ENCODE measurements at places on chromosomes 6 and 20.

DNA sequence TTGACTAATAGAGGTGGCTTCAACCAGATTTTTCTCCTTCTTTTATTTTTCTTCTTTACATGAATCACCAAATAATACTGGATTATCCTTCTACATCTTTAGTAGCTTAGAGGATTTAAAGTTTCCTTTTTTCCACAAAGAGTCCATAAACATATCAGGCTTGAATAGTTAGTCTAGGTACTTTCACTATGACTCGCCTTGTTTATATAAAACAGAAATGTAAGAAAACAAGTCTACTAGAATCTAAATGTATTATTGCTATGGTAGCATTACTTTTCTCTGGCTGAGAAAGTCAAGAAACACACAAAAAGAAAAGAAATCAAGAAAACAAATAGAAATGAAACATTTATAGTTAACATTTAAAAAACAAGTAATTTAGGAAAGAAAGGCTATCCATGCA, 215.2 kb downstream of the PTPRK start:
- no peak for DNase-seq

DNA sequence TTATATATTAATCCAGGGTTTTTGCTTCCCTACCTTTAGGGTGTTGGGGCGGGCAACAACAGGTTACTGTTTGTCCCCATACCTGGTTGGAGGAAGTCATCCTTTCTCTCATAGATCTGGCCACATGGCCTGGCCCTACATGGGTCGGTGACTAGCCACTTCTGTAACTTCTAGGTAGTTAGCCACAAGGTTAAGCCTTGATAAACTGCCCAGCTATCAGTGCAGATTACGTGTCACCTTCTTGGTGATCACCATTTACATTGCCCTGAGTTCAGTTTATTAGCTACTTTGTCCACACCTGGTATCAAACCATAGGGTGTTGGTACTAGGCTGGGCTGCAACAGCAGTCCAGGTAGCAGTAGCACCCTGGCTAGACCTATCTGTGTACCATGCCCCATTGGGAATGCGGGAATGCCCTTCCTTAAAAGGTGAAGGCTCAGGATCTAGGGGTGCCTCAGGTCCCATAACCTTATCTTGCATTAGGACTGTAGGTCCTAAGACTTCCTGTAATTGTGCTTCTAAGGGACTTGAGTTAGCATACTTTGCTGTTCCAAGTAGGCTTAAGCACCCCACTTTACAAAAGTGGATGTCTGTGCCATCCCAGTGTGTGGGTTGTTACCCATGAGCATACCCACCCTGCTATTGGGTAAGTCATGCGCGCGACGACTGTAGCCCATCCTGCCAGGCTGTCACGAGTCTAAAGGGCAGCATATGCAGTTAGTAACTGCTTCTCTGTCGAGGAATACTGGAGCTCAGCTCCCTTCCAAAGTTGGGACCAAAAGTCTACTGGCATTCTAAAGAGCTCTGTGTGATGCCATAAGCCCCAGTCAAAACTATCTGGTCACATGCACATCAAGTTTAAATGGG, 5.2 kb downstream of the ZKSCAN3 start:
- no peak for DNase-seq

DNA sequence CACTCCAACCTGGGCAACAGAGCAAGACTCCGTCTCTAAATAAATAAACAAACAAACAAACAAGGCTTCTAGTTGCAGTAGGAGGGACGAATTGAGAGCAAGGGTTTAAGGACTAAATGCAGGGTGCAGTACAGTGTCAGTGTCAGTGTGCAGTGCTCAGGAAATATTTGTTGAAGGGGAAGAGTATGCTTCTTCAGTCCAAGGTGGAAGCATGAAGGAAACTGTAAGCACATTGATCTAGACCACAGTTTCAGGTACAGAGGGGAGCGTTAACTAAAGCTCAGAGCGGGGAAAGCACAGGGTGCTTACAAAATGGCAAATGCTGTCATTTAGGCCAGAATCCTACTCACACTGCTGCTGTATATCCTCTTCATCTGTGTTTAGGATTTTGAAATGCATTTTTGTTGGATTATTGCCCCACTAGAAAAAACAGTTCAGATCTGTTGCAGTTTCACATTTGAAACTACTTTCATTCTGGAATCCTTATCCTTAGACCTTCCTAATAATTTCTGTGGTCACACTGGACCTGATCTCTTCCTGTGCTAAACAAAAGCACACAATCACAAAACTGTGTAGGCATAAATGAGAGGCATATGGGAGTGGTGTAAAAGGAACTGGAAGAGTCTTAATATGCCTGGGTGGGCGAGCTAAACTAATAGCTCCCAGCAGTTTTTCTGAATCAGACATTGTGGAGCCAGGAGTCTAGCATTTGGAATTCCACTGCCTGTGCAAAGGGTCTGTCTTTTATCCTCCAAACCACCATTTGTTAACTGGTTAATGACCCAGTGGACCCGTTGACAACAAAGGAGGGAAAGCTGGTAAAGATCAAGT, 41.4 kb downstream of the CBFA2T2 start:
- DNase-seq = no peak

GRCh38 chr6:109081026-109081425, 13.6 kb downstream of the SESN1 start:
- no peak for DNase-seq

DNA sequence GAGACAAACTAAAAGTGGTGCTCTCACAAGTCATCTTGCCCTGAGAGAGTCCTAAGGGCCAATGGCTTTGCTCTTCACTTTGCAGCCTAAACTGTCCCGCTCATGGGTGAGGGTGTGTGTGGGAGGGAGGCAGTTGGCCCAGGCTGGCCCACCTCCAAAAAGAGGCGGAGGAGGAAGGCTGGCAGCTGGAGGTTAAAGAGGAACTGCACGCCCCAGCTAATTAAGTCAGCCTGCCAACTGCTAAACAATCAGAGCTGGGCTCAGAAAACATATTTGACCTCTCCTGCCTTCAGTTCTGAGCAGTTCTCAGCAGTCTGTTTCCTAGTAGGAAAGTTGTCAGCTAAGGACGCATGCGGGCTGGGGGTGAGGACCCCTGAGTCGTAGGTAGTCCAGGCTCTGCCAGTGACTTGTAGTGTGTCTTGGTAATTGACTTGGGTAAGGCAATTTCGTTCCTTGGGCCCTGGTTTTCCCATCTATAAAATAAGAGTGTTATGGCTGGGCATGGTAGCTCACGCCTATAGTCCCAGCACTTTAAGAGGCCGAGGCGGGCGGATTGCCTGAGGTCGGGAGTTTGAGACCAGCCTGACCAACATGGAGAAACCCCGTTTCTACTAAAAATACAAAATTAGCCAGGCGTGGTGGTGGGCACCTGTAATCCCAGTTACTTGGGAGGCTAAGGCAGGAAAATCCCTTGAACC, 17.0 kb downstream of the GSS start:
- no peak for DNase-seq

- DNase-seq = no peak
These were observed 273.1 kb downstream of the HAO1 start for GRCh38 chr20:7667194-7667593.

GRCh38 chr6:112939563-112939962, 592.4 kb downstream of the RFPL4B start:
- DNase-seq = no peak

GRCh38 chr6:133407320-133408100, 166.4 kb downstream of the EYA4 start:
- no peak for DNase-seq

- no peak for DNase-seq
These were observed 352.5 kb upstream of the PRND start for GRCh38 chr20:4369119-4369797.

- no peak for DNase-seq
These were observed 983.5 kb upstream of the FLRT3 start for GRCh38 chr20:15320941-15321340.

DNA sequence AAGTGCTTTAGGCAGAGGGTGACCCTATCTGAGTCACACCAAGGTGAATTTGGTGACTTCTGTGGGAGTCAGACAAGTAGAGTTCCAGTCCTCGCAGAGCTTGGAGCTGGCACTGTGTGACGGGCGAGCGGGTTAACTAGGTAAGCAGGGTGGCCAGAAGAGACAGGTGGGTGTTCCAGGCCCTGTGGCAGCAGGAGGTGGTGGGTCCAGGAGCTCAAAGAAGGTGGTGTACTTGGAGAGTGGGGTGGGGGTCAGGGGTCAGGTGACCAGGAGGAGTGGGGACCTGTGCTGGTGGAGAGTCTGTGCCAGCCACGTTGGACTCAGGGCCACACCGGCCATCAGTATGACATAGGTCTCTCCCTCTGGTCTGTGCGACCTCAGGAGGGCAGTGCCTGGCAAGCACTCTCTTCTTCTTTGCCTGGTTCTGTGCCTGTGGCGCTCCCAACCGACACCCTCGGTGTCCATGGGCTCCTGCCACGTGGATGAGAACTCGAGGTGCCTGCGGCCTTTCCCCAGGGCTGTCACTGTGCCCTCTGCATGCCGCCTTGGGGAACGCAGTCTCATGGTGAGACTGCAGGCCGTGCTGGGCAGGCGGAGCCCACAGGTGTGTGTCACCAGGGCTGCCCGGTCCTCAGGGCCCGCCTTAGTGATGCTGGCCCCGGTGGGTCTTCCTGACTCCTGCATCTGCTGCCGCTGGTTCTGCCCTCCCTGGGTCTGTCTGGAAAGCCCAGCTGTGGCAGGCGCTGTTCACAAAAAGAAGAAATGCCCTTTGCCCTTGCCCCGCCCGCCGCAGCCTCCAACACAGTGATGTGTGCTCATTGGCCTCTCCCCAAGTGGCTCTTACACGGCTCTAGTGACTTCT, 1.6 kb downstream of the MRGBP start:
- DNase-seq = no peak

GRCh38 chr6:155235087-155235486, 28.7 kb upstream of the CLDN20 start:
- DNase-seq = no peak

GRCh38 chr20:6974838-6975237, 207.4 kb downstream of the BMP2 start:
- no peak for DNase-seq

- DNase-seq = no peak
These were observed 21.6 kb downstream of the TOX2 start for GRCh38 chr20:43936104-43936770.

DNA sequence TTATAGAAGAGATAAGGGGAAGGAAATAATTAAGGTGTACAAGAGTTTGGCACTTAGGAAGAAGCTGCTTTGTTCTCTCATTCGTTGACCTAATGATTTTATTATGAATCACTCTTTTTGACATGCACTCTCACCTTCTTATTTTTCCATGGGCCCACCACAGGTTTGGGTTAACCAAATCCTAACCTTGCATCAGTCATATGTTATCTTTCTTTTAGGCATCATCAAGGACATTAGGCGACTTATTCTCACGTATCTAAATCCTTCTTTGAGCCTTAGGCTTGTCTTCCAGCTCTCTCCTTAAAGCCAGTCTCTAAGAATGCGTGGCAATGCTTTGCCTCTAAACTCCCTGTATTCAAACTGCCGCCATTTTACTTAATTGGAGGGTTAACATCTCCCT, 58.3 kb downstream of the TNFRSF21 start:
- no peak for DNase-seq

DNA sequence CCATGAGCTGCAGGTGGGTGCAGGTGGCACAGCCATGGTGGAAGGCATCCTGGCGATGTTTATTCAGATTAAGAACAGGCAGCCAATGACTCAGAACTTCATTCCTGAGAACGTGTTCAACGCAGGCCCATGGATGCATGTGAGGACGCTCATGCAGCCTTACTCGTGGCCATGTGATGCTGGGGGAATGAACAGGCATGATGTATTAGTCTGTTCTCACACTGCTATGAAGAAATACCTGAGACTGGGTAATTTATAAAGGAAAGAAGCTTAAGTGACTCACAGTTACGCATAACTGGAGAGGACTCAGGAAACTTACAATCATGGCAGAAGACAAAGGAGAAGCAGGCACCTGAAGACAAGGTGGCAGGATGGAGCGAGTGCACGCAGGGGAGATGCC, 146.6 kb downstream of the RNASET2 start:
- DNase-seq = no peak

DNA sequence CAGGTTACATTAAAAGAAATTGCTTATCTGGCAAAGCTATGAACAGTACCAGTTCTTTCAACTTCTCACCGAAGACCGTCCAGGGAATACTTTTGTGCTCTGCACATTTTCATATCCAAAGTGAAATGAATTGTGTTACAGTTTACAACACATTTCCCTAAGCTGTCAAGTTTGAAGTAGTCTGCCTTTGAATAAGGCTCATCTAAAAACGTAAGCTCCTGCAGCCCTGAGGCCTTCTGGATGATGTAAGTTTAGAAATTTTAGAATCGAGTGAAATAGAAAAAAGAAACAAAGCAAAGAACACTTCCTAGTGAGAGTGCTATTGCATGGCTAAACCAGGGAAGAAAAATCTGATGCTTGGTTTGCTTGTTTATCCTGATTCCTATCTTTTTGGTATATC, 653.8 kb downstream of the MMUT start:
- DNase-seq = no peak

DNA sequence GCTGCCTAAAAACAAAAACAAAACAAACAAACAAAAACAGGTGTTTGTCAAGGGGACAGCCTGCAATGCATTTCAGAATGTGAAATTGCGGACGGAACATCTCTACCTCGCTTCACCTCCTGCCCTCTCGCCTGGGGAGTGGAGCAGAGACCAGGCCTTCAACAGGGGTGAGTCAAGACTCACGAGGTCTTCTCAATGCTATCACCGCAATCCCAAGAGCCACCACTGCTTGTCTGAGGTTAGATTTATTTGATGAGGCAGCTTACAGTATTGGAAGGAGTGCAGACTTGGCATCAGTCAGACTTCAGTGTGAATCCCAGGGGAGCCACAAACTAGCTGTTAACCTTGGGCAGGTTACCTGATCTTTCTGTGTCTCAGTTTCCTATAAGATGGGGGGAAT, 7.7 kb downstream of the GABRR1 start:
- no peak for DNase-seq

DNA sequence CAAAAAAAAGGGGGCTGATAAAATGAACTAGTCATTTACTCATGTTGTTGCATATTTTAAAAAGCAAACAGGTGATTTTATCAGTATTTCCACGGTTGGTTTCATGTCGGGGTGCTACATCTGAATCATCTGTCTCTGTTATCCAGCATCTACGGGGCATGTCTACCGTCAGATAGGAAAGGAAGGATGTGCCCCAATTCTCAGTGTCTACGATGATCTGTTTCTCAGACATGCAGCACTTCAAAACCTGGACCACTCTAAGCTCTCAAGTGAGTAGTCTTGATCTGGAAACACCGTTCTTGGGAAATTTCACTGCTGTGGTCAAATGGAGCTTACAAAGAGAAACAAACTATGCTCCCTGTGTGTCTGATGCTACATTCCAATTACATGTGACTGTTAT, 240.3 kb upstream of the TAB2 start:
- DNase-seq = no peak

- no peak for DNase-seq
These were observed 162.8 kb downstream of the SYNE1 start for GRCh38 chr6:152474354-152474753.

DNA sequence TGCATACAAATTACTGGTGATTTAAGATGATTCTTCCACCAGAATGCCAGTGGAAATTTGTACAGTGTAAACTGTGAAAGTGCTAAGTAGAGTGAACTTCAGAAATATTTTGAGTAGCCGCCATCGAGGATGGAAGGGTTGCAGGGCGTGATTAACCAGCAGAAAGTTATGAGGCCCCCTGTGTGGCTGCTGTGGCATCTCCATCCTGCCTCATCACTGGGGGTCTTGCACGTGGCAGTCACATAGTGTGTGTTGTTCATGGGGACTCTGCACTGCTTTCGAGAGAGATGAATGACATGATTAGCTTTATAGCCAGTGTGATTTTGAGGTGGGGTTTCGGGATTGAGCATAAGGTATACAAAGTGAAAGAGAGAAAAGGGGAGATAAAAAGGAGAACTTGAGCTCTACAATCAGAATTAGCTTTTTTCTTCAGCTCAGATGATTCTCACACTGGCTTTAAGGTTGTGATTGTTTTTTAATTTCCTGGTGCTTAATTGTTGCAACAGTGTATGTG, 26.4 kb downstream of the KCTD20 start:
- DNase-seq = no peak

- no peak for DNase-seq
These were observed 2.5 kb upstream of the TULP4 start for GRCh38 chr6:158309814-158310213.
